ENCODE measurements at places on chromosomes 6 and 20.

- no peak for DNase-seq
Measured at GRCh38 chr6:105621564-105622175, 218.8 kb upstream of the PREP start.

GRCh38 chr6:89186762-89187161 lies 30.4 kb downstream of the GABRR1 start:
- no peak for DNase-seq

DNA sequence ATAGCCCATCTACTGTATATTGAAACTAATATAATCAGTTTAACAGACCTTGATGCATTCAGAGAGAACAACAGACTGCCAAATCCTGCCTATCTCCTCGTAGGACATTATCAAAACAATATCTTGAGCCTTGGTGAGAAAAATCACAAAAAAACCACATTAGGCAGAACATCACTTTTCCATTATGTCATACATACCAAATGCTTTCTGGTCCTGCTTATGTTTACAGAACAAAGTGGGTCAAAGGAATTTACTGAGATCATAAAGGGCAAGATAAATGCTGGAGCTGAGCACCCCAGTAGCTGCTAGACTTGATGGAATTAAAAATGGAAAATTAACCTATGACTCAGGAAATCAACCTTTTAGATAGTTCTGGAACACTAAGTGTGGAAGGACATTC lies 195.3 kb upstream of the KCNK16 start:
- peak; percentile 53 for DNase-seq

DNA sequence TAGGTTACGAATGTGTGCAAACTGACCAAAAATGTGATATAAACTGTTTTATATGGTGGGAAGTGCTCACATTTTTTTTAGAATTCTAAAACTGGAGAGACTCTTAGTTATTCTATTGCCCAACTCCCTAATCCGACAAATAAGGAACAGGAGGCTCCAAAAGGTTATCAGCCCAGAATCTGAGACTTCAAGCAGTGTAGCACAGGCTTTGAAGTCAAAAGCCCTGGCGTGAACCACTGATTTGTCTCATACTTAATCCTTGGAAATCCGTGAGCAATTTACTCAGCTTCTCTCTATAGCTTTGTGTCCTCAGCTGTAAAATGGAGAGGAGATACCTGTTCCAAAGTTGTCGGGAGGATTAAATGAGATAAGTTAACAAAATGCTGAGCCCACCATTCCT lies 368.8 kb upstream of the SASH1 start:
- DNase-seq, result no peak

GRCh38 chr20:36154700-36155628 lies at the start of gene EPB41L1:
EPB41L1 (plus strand) TSS chr20:36154740; CDS start chr20:36173778, 19,038 bp downstream.
- no peak for DNase-seq

GRCh38 chr6:43460032-43460431 lies 4.7 kb upstream of the DLK2 start:
- no peak for DNase-seq

GRCh38 chr6:129046526-129046925 lies 163.6 kb downstream of the LAMA2 start:
- peak; percentile 3 for DNase-seq

DNA sequence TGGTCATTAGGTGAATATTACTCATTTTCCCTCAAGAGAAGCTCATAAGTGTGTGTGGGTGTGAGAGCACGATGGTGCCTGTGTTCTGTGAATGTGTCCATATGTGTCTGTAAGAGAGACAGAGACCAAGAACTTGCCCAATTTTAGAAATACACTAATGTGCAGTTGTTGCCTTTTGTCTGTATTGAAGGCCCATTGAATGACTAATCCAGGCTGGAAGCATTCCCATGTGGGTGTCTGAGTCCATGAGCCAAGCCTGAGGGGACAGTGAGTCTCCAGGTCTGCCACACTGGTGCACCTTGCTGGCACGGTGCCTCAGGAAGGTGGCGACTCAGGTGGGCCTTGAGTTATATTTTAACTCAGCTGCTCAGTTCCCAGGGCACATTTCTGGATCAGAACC lies 25.5 kb upstream of the ASXL1 start:
- peak; percentile 54 for DNase-seq

- peak; percentile 51 for DNase-seq
Measured at GRCh38 chr20:63101781-63102720, 95.3 kb upstream of the BHLHE23 start.

GRCh38 chr6:50962213-50962759 lies 143.6 kb downstream of the TFAP2B start:
- DNase-seq, result no peak

DNA sequence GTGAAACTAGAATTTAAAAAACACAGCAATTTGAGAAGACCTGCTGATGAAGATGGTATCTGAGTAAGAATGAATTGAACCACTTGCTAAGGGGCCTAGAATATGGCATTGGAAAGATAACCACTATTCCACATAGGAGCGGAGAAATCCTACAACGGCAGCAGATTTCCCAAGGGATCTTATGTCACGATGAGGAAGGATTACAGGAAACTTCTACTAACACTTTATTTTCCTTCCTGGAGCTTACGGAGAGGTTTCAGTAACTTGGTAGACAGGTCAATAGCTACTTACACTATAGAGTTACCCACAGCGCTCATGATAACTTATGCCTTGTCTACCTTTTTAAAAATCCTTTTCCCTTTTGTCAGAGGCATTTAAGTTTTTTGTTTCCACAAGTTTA lies 11.8 kb upstream of the TCF21 start:
- DNase-seq, result no peak

GRCh38 chr20:35005463-35005961 lies 49.8 kb downstream of the MYH7B start:
- DNase-seq, result no peak

GRCh38 chr6:130931683-130932082 lies 104.5 kb downstream of the SMLR1 start:
- DNase-seq, result no peak

DNA sequence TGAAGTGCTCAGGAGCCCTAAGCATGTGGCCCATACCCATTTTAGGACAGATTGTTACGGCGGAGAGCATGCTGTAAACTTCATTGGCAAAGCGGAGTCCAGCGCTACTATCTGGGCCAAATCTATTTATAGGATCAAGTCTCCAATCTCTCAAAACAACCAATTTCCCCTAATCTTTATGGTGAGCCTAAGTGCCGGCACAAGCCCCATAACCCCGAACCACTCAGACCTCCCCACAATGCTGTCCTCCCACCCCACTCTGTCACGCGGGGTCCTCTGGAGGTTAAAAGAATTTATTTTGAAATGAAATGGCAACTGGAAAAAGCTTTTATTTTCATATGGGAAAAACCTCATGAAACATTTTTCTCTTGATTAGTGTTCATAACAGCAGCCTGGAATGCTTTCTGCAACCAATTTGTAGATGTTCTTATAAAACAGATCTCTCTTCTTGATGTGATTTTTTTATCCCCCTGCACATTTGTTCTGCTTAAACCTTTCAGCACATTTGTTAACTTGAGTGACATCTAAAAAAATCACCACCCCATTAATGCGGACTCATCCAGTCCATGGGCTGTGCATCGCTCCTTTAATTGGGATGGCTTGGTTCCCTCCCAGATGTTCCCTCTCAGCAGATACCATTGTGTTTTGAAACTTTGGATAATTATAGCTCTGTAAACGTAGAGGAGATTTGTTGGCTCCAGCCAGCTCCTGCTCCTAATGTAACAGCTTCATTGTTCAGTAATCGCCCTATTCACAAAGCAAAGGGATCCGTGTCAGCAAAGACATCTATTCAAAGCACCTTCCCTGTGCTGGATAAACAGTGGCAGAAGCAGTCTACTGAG lies 323.6 kb downstream of the CD83 start:
- DNase-seq, result peak; percentile 65

DNA sequence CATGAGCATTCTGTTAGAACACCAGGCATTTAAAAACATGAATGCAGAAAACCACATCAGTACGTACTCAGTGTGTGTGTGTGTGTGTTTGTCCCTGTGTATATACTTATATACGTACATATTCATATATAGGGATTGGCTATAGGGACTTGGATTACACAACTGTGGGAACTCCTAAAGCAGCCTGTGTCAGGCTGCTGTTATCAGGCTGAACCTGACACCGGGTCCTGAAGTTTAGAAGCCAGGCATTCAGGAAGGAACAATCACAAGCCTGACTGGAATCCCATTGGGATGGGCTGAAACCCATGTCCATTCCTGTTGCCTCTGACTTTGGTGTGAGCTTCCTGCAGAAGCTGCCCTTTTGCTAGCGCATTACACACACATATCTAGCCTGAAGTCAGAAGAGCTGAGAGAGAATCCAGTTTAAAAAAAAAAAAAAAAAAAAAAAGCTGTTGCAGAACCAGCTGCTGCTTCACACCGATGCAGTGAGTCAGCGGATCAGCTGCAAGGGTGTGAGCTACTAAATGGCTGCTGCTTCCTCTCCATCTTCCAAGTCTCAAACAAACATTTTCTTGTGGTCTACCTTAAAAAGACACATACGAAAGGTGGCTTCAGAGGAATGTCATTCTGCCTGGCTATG lies 348.1 kb downstream of the THBS2 start:
- DNase-seq, result no peak

- peak; percentile 61 for DNase-seq
Measured at GRCh38 chr6:33785778-33786177, 3.2 kb downstream of the LEMD2 start.

GRCh38 chr6:149459761-149460160 lies 25.1 kb downstream of the ZC3H12D start:
- DNase-seq, result peak; percentile 69

DNA sequence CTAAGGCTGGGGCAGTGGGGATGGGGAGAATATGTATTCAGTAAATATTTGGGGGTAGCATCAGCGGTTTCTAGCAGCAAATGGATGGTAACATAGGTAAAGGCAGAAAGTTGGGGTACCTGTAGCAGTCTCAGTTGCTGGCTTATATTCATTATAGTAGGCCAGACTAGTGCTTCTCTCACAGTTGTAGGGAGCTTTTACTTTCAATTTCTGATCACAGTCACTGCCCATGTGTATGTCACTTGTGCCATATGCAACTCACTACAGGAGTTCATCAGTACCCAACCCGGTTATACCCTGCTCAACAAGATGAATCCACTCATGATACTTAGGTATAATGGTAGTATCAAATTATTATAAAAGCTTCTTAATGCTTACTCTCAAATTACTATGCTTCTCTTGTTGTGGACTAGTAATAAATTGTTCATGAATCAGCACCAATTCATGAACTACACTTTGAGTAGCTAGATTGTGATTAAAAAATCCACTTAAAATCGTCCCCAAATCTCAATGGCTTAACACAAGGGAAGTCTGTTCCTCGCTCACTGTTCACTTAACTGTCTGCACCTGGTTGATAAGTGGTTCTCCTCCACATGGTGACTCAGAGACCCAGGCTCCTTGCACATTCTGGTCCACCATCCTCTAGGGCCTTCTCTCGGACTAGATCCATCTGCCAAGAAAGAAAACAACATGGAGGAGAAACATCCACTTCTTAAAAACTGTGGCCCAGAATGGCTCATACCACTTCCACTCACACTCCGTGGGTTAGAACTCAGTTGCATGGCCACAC lies 31.3 kb upstream of the MYLIP start:
- no peak for DNase-seq

Data from fibroblast of skin of right quadriceps (primary cell).